ENCODE measurements at places on chromosomes 5 and 9.

DNA sequence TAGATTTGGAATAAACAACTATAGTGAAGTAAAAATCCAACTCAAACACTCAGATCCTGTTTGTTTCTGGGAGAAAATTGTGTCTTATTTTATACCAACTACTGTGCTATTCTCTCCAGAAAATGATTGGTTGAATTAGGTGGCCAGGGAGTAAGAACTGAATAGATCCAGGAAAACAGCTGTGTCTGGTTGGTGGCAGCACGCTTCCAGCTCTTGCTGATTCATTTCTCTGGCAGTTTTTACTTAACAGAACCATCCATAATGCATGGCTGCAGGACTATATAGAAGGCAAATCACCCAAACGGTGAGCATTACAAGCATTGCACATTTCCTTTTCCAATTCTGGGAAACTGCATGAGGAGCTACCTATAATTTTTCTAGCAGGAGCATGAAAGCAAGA lies 29.5 kb downstream of the DMAC1 start:
- DNase-seq, result no peak

DNA sequence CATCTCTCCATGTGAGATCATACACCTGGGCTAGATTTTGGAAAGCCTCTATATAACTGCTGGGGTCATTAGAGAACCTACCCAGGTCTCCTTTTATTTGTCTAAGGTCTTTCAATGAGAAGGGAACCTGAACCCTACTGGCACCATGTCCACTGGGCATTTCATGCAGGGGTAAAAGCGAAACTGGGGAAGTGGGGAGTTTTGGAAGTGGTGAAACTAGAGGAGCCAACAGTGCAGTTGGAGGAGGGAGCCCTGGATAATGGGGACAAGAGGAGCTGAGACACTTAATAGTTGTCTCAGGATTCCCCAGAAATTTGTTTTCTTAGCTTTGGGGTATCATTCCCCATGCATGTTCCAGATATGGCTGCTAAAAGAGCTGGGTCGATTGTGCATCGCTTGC lies 169.0 kb upstream of the NREP start:
- DNase-seq, result no peak

DNA sequence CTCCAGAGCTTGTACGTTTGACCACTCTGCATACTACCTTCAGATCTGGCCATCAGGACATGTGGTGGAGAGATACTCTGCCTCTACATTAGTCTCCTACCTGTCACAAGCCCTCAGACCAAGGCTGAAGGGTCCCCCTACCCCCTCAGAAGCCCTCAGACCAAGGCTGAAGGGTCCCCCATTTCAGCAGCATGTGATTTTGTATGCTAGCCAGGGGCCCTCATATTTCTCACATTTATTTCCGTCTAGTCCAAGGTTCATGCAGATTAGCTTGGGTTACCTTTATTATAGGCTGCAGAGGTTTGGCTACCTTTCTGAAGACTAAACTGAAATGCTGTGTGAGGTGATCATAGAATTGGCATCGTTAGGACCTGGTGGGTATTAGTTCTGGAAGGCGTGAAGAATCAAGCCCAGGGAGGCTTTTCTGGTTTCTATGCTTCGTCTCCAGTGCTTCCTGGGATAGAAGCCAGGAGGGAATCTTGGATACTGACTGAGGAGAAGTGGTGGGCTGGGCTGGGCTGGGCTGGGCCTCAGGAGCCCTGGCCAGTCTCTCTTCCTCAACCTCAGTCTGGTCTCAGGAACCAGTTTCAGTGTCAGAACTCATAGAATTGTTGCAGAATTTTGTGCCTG lies 2.8 kb downstream of the SMIM32 start:
- DNase-seq, result no peak

DNA sequence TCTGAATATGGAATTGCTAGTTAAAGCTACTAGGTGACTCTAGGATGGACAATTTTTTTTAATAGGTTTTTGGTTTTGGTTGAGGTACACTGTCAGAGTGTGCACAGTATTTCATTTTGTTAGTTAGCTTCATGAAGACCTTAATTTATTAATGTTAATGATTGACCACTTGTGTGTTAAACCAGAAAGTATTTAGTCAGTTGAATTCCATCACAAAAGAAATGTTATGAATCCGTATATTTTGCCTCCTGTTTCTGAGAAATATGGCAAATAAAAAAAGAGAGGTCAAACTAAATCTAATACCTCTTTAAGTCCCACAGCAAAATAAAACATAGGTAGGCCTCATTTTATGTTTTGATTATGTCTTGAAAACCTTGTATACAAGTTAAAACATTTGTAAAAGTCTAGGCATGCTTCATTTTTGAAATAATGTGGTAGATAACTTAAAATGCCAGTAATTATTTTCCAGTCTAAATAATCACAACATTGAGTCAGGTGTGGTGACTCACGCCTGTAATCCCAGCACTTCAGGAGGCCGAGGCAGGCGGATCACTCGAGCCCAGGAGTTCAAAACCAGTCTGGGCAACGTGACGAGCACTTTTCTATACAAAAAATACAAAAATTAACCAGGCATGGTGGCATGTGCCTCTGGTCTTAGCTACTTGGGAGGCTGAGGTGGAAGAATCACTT lies 50.8 kb downstream of the ITGA1 start:
- DNase-seq, result no peak

GRCh38 chr5:175745210-175745609 lies 87.3 kb downstream of the HRH2 start:
- DNase-seq, result no peak

GRCh38 chr5:139492700-139493192 lies 10.2 kb upstream of the STING1 start:
- no peak for DNase-seq

DNA sequence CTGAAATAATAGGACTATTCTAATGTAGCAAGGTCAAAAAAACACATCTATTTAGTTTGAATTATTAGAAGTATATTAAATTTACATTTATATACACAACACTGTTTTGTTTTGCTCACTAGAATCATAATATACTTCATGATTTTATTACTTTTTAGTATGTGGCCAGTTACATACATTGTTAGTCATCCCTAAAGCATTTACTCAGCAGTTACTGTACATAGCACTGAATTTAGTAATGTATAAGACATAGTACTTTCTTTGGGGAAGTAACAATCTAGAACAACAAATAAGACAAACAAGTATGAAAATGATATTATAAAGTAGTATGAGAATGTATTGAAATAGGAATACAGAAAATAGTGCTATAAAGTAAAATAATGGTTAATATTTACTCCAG lies 28.2 kb downstream of the ERCC8 start:
- no peak for DNase-seq

DNA sequence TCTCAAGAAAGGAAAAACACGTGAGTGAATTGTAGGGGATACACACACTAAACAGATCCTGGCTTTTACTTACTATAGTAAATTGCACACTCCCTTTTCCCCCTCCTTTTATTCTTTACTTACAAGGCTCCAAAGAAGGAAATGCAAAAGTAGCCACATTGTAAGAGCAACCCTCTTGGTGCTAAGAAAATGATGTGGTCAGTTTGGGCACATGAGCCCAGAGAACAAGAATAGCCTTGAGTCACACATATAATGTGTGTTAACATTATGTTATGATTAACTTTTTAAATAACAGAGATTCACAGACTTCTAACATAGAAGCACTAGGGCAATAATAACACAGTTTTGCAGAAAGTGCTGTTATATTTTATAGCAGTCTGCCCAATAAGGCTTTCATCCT lies 48.5 kb downstream of the PCSK5 start:
- no peak for DNase-seq

DNA sequence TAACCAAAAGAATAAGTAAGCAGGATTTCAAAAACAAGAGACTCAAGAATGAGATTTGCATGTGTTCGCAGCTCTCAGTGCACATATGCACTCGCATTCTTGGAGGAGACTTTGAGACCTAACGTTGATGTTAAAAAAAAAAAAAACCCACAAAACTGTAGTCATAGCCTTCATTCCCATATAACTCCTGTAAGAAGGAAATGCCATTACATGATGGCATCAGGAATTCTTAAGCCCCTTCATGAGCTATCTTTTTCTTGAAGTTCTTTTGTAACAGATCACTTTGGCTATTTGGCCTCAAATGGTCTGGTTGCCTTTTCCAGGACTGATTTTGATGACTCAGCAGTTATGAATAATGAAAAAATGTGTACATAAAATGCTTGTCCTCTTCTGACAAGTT lies 113.8 kb downstream of the ALDH1A1 start:
- DNase-seq, result peak; percentile 71

DNA sequence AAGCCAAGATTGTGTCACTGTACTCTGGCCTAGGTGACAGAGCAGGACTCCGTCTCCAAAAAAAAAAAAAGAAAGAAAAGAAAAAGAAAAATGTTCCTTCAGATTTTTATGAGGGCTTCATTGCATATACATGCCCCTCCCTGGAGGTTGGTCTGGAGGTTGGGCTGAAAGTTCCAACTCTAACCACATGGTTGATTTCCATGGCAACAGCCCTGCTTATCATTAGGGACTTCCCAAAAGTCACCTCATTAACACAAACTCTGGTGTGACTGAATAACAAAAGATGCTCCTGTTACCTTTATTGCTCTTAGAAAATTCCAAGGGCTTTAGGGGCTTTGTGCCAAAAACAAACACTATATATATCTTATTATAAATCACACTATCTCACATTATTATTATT lies 113.8 kb downstream of the TMC1 start:
- no peak for DNase-seq

DNA sequence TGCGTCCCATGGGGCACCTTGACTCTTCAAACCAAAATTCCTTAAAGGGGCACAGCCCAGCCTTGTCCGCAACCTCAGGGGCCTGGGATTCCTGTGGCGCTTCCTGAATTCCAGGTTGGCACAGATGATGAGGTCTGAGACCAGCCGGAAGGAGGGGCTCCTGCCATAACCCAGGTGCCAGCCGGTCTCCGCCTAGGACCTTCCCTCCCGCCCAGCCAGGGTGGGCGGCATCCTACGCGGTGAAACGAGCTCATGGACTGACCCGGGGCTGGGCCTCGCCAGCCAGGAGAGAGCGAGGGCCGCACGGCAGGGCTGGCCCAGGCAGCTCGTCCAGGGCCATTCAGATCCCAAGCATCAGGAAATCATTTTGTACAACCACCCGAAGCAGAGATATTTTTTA lies 23.0 kb downstream of the AMBP start:
- no peak for DNase-seq

- no peak for DNase-seq
These were observed 8.1 kb upstream of the PRR7 start for GRCh38 chr5:177438468-177438867.

DNA sequence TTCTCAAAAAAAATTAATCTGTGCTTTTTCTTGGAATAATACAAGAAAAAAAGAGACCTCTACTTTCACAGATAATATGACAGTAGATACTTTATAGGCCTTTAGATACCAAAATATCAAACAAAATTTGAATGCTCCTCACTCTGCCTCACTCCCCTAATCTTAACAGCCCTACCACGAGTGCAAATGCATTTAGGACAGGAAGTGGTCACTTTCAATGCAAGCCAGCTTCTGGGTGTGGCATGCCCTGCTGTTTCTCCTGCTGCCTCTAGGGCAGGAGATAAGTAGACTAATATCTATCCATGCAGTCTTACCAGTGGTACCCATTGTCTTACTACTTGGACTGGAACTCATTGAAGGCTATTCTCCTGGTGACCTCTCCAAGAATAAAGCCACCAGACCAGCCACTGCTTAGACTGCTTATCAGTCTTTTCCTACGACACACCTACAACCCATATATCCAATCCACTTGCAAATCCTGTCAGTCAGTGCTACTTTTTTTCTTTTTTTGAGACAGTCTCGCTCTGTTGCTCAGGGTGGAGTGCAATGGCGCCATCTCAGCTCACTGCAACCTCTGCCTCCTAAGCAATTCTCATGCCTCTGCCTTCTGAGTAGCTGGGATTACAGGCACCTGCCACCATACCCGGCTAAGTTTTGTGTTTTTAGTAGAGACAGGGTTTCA lies 23.0 kb downstream of the FRRS1L start:
- no peak for DNase-seq

GRCh38 chr5:54302267-54302687 lies 8.1 kb downstream of the ARL15 start:
- no peak for DNase-seq

- DNase-seq, result no peak
These were observed 142.7 kb upstream of the SMIM23 start for GRCh38 chr5:171642894-171643293.

GRCh38 chr5:8949908-8950307 lies 596.0 kb downstream of the SEMA5A start:
- DNase-seq, result no peak

GRCh38 chr9:92291577-92291976 lies 1.9 kb downstream of the IARS1 start:
- DNase-seq, result no peak

DNA sequence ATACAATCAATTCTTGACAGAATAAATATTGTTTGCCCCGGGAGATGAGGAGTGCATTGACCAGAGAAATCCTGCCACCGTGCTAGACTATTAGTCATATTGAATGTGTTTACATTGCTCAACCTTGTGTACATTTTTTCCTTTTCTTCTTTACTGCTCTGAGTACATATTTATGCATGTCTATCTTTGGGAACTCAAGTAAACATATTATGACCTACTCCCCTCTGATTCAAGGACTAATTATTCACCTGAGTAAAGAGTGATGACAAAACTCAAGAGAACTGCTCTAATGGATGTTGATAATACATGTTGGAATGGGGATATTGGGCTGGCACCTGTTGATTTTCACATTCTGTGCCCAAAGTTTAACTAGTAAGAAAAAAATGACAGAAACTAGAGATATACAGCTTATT lies 3.9 kb upstream of the SPINK1 start:
- no peak for DNase-seq

DNA sequence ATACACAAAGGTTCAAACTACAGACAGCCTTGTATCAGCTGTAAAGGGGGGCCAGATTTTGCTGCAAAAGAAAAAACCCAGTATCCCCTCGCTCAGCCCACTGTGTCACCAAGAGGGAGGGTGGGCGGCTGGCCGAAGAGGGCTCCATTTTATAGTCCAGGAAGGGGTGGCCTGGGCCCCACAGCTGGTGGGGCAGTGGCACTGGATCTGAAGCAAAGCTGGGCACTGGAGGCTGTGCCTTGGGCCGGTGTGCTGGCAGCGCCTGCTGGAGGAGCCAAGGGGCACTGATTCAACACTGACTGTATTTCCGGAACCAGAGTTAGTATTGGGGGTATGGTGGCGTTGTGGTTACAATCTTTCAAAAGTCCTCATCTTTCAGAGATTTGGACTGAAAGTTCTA lies 9.1 kb downstream of the BRD3 start:
- no peak for DNase-seq

DNA sequence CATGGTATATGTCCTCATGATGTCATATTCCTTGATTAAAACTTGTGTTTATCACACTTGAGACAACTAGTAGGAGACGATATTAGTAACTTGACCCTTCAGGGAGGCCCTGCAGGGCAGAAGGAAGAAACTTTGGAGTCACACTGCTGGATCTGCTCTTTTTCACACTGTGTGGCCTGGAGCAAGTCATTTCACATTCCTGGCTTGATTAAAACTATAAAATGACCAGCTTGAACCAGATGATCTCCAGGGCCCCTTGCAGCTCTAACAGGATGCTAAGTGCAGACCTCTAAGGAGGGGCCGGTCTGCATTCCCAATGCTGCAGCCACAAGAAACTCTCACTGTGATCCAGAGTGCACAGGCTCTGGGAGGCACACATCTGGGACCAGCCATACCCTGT lies 146.4 kb upstream of the ZNF366 start:
- no peak for DNase-seq
